Small intestine (tissue), 16 donors: ENCODE measurements at places on chromosomes 3 and 15. TPM values are rescaled to one million over a fixed set of nuclear protein-coding genes. Genes with fewer than 3 reads are reported as not detected.

GRCh38 chr3:94423578-94423977 lies 360.7 kb downstream of the NSUN3 start:
- H3K4me1 ChIP-seq, result no peaks in the 10 kb centered on the region
- no peaks in the 10 kb centered on the region for H3K27me3 ChIP-seq
- no peak for DNase-seq
- no peak overlapping the region for H3K4me3 ChIP-seq

DNA sequence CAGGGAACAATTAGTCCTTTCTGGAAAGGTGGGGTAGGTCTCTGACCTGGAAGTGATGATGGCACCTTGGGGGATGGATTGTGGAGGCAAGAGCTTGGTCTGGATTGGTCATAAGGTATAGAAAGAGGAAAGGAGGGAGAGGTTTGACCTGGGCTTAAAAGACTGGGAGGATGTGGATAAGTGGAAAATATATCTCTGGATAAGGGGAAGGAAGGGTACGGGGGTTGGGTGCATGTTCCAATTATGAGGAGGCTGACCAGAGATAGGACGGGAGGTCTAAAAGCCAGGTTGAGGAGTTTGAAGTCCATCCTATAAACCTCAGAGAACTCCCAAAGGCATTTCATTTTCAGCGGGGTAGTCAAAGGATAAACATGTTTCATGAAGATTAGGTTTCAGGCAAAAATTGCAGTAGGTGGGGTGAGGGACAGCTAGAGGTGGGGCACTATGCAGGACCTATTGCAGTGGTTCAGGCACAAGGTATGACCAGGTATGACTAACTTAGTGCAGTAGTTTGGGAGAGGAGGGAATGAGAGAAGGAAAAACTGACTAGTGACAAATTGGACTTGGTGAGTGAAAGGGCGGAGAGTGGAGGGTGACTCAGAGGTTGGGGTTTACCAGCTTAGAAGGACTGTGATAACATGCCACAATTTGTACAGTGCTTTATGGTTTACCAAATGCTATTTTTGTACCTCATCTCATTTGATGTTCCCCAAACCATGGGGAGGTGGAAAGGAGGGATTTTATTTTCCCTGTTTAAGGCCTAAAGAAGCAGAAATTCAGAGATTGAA lies 10.7 kb downstream of the PDE8A start:
- H3K4me3 ChIP-seq, result no peak overlapping the region
- peak; percentile 90 for DNase-seq
- peak overlapping the region; percentile 30 for H3K27ac ChIP-seq

DNA sequence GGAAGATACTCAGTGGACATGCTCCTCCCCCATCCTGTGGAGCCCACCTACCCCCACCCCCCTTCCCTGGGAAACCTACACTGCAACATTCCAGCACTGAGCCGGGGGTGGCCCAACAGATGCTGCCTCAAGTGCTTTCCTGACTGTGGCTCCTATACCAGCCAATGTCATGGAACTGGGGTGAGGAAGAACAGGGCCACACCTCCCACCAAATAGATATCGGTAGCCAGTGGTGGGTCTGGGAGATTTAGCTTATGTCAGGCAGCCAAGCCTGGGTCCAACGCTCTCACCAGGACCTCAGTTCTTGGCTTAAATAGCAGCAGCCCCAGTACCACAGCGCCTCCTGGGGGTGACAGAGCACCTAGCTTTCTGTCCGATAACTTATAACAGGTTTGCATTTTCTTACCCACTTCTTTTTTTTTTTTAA lies 30.3 kb downstream of the CDC25A start:
- no peaks in the 10 kb centered on the region for H3K36me3 ChIP-seq
- H3K27ac ChIP-seq, result no peak overlapping the region
- no peaks in the 10 kb centered on the region for H3K27me3 ChIP-seq
- peak; percentile 29 for DNase-seq

- H3K4me1 ChIP-seq, result no peaks in the 10 kb centered on the region
- no peaks in the 10 kb centered on the region for H3K27me3 ChIP-seq
- H3K27ac ChIP-seq, result no peak overlapping the region
- no peak for DNase-seq
These were observed 49.9 kb upstream of the ABI3BP start for GRCh38 chr3:101042996-101043686.

GRCh38 chr3:46280105-46280797 lies 38.0 kb downstream of the CCR3 start:
- no peak overlapping the region for H3K27ac ChIP-seq
- no peak for DNase-seq
- no peaks in the 10 kb centered on the region for H3K4me1 ChIP-seq
- no peaks in the 10 kb centered on the region for H3K27me3 ChIP-seq
- H3K36me3 ChIP-seq, result no peaks in the 10 kb centered on the region

DNA sequence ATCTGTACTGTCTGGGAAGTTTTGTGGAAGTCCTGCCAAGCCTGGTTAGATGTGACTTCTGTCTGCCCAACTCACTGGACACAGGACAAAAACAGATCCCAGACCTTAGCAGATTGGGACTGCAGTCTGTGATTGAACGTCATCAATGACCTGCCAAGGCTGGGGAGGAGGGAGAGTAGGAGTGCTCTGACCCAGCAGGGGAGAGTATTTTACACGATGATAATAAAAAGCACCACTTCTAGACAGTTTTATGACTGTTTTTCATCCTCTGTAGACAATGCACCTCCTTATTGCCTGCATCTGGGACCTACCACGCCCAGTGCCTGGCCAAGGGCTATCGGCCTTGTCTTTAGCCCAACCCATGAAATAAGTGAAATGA lies 102.3 kb upstream of the NR2E3 start:
- H3K27me3 ChIP-seq, result no peaks in the 10 kb centered on the region
- no peaks in the 10 kb centered on the region for H3K36me3 ChIP-seq
- no peak overlapping the region for H3K27ac ChIP-seq
- DNase-seq, result no peak
- peaks cover 12% of the 10 kb centered on the region for H3K4me1 ChIP-seq
- H3K4me3 ChIP-seq, result no peak overlapping the region

SLC28A2 gene
- polyA plus RNA-seq, result 30.5 TPM

VWA5B2 gene
- 1.8 TPM for polyA plus RNA-seq

GRCh38 chr15:25710184-25710583 lies 152.9 kb downstream of the ATP10A start:
- H3K4me3 ChIP-seq, result no peak overlapping the region
- no peaks in the 10 kb centered on the region for H3K4me1 ChIP-seq
- no peak overlapping the region for H3K27ac ChIP-seq
- no peaks in the 10 kb centered on the region for H3K36me3 ChIP-seq

DNA sequence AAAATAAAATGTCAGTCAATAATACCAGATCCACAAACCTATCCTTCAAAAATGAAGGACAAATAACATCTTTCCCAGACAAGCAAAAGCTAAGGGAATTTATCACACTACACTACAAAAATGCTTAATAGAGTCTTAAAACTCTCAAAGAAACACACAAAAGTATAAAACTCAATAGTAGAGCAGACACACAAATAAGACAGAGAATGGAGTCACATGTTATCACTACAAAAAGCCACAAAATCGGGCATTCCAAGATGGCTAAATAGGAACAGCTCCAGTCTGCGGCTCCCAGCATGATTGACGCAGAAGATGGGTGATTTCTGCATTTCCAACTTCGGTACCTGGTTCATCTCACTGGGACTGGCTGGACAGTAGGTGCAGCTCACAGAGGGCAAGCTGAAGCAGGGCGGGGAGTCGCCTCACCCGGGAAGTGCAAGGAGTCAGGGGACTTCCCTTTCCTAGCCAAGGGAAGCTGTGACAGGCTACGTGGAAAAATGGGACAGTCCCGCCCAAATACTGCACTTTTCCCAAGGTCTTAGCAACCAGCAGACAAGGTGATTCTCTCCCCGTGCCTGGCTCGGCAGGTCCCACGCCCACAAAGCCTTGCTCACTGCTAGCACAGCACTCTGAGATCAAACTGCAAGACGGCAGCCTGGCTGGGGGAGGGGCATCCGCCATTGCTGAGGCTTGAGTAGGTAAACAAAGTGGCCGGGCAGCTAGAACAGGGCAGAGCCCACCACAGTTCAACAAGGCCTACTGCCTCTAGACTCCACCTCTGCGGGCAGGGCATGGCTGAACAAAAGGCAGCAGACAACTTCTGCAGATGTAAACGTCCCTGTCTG lies 46.3 kb downstream of the SENP7 start:
- no peak overlapping the region for H3K4me3 ChIP-seq
- DNase-seq, result peak; percentile 22
- H3K4me1 ChIP-seq, result no peaks in the 10 kb centered on the region
- H3K27ac ChIP-seq, result peak overlapping the region; percentile 58

- no peaks in the 10 kb centered on the region for H3K27me3 ChIP-seq
- no peak for DNase-seq
- no peak overlapping the region for H3K4me3 ChIP-seq
- H3K4me1 ChIP-seq, result peaks cover 11% of the 10 kb centered on the region
- H3K36me3 ChIP-seq, result peaks cover 84% of the 10 kb centered on the region
- no peak overlapping the region for H3K27ac ChIP-seq
These were observed 89.8 kb downstream of the LRIG1 start for GRCh38 chr3:66410976-66411375.

GOLGA6D gene
- not detected for polyA plus RNA-seq

DNA sequence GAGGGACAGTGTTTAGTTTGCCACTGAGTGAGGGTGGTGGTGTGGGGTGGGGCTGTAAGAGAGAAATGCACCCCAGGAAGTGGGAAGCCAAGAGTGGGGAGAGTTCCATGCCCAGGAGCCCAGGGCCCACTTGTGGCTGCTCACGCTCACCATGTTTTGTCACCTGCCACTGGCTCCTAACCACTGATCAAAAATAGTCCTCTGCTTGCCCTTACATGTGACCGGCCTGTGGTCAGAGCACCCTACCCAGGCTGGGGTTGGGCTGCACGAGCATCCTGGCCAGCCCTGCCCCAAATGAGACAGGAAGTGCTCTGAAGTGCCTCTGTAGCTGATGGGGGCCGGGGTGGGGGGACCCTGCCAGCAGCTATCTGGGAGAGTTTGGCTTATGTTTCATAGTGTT lies 216.3 kb downstream of the RPLP1 start:
- H3K36me3 ChIP-seq, result no peaks in the 10 kb centered on the region
- H3K27me3 ChIP-seq, result no peaks in the 10 kb centered on the region
- H3K4me1 ChIP-seq, result no peaks in the 10 kb centered on the region
- no peak for DNase-seq
- no peak overlapping the region for H3K27ac ChIP-seq

- no peak for DNase-seq
- H3K4me1 ChIP-seq, result no peaks in the 10 kb centered on the region
- H3K36me3 ChIP-seq, result no peaks in the 10 kb centered on the region
- no peak overlapping the region for H3K27ac ChIP-seq
These were observed 361.4 kb upstream of the CFAP20DC start for GRCh38 chr3:59411186-59411585.

DNA sequence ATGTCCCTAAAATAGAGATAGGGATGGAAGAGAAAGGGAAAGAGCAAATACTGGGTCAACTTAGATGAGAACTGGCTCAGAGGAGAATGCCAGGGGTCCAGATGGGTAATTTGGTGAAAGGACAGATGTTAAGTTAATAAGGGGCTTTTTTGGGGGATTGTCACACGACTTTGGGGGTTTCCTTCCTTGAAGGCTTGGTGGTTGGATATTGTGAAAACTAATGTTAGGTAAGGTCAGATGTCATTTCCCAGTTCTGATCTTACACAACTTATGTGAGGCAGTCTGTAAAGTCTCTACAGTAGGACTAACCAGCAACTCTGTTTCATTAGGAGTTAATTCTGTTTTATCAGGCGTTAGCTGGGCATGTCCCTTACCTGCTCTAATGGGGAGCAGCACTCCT lies 231.1 kb downstream of the NR2F2 start:
- H3K36me3 ChIP-seq, result no peaks in the 10 kb centered on the region
- H3K27me3 ChIP-seq, result no peaks in the 10 kb centered on the region
- H3K4me1 ChIP-seq, result no peaks in the 10 kb centered on the region
- no peak overlapping the region for H3K4me3 ChIP-seq
- no peak for DNase-seq

DNA sequence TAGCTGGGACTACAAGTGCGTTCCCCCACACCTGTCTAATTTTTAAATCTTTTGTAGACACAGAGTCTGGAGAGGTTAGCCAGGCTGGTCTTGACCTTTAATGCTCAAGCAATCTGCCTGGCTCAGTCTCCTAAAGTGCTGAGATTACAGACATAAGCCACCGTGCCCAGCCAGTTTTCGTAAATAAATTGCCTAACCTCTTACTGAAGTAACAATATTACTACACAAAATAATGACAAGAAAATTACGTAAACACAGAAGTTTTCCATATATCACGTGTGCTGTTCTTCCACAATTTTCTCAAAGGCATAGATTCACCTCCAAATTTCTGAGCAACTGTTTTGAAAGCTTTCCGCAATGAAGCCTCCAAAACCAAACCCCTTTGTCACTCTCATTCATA lies 58.1 kb upstream of the PROK2 start:
- no peak for DNase-seq
- H3K36me3 ChIP-seq, result no peaks in the 10 kb centered on the region
- H3K4me1 ChIP-seq, result no peaks in the 10 kb centered on the region
- H3K4me3 ChIP-seq, result no peak overlapping the region
- no peak overlapping the region for H3K27ac ChIP-seq

DNA sequence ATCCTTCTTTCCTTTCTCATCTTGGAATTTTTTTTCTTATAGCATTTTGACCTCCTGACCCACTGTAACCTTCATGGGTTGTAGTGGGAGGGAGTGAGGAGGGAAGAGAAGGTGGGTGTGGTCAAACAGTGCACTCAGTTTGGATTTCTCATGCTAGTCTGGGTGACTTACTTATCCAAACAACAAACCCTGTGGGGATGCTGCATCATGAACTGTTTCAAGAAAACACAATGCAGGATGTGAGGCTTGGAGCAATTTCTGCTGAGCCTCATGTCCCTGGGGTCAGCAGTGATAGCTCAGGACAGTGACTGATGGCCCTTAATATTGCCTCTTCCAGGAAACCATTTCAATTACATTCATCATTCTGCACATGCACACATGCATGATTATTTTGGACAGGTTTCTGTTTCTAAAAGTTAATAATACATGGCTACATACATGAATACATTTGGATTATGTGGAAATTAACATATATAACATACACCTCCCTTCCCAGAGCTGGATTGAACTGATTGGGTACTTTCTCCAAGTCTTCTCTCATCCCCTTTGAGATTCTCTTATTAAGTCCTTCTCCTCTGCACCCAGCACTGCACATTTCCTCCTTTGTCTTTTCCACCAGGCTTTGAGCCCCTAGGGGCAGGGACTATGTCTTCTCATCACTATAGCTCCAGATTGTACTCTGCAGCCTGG lies 61.2 kb downstream of the ADAMTSL3 start:
- H3K36me3 ChIP-seq, result no peaks in the 10 kb centered on the region
- no peak overlapping the region for H3K27ac ChIP-seq
- H3K4me3 ChIP-seq, result no peak overlapping the region
